ENCODE measurements at places on chromosomes 2 and 18. TPM values are rescaled to one million over a fixed set of nuclear protein-coding genes. Genes with fewer than 3 reads are reported as not detected.

The ITPRID2 gene
- total RNA-seq, result 41.0 TPM

The LBX2 gene
- total RNA-seq, result not detected

The TET3 gene
- 20.9 TPM for total RNA-seq

The ABCG8 gene
- total RNA-seq, result 0.31 TPM

The TUBB8B gene
- total RNA-seq, result not detected

The GALR1 gene
- 0.16 TPM for total RNA-seq

The CROCC2 gene
- total RNA-seq, result under 0.01 TPM

The FAM124B gene
- total RNA-seq, result 7.8 TPM

The DOK6 gene
- 91.4 TPM for total RNA-seq

The CIDEA gene
- 3.3 TPM for total RNA-seq

The NTSR2 gene
- total RNA-seq, result 0.31 TPM

The ITGB6 gene
- 0.16 TPM for total RNA-seq

The IL1R1 gene
- total RNA-seq, result 0.78 TPM

Measured in occipital lobe (tissue), 3 donors.